Central memory CD4-positive, alpha-beta T cell (primary cell): ENCODE measurements at places on chromosomes 6 and 20.
A peak's percentile ranks its signal among the peaks of the same experiment; 100 is the strongest.

DNA sequence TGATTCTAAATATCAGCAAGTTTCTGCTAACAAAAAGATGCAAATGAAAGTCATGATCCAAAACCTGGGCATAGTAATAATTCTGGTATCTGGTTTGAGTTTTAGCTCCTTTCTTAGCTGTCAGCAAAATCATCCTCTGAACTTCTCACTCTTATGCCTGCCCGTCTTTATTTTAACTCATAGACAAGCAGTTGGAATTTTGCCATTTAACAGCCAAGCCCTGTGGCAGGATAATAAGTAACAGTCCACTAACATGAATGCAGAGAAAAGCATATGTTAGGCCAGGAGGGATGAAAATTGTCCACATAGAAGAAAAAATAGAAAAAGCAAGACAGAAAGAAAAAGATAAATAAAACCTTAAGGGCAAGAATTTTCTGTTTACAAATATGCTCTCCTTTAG, 170.0 kb upstream of the LAMA2 start:
- no peak for DNase-seq

DNA sequence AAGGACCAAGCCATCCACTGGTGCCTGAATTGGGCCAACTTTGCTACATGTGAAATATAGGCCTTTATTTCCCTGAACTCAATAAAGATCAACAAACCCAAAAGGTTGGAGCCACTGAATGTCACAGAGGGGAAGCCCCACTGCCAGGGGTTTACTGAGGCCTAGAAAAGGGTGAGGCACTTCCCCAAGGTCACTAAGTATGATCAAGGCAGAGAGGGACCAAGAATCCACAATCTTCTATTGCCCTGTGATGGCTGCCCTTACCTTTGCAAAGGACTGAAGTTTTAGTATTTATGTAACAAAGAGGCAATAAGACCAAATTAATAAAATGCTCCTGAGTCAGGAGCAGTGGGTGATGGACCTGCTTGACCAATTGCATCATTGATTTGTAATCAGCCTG, 18.0 kb downstream of the TREM1 start:
- no peak for DNase-seq

DNA sequence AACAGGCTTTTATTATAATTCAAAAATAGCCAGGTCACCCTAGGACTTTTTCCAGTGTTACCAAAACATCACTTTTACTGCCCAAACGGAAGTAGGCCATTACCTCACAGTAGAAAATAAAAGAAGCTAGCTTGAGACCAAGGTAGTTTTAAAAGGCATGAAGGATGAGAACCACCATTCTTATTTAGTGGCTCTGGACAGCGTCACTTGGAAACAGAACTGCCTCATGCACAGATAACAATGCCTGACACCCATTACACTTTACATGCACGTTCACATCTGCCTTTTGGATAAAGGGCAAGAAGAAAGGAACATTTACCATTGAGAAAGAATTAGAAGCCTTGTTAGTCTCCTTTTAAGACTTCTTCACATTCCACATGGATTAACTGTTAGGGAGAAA, 1.9 kb upstream of the PAQR8 start:
- DNase-seq = no peak

DNA sequence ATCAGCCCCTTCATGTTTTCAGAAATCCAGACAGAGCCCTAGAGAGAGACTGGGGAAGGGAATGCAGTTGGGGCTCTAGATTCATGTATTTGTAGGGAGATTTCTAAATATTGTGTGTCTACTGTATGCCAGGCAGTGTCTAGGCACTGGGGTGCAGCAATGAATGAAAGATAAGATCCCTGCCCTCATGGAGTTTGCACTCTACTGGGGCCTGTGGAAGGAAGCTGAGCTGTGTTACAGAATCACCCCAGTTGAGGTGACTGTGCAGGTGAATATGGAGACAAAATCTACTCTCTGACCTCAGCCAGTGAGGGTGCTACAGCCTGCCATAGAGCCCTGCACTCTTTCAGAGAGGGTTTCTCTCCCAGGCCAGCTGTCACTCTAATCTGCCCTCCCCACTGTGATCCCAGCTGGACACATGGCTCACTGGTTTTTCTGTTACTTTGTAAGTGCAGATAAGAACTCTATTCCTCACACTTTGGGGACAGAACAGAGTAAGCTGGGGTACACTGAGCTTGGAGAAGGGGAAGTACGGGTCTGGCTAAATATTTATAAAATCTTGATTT, 69.2 kb upstream of the E2F3 start:
- no peak for DNase-seq

GRCh38 chr6:157982102-157982562, 469 bp downstream of the SYNJ2 start:
- DNase-seq = peak; percentile 16

DNA sequence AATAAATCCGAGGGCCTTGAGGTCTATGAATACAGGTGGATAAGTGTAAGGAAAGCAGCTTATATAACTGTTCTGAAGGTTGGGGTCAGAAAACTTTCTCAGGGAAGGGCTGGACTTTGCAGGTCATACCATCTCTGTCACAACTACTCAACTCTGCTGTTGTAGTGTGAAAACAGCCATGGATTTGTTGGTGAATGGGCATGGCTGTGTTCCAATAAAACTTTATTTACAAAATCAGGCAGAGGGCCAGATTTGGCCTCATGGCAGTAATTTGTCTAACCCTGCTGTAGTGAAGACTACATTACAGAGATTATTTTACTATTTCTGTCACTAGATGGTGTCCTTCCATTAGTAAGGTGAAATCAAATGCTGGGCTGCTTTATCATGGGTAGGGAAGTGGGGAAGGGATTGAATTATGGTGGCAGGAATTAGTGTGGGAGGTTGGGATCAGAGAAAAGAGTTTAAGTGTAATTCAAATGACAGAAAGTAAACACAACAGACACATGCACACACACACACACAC, 409.6 kb upstream of the CHD6 start:
- DNase-seq = no peak
